Astrocyte of the hippocampus (primary cell): ENCODE measurements at places on chromosomes 4 and X.

- DNase-seq: no peak
Measured at GRCh38 chrX:113522814-113523213, 682.2 kb upstream of the AMOT start.

GRCh38 chr4:126772662-126773061 lies 860.1 kb upstream of the INTU start:
- DNase-seq: peak; percentile 20

DNA sequence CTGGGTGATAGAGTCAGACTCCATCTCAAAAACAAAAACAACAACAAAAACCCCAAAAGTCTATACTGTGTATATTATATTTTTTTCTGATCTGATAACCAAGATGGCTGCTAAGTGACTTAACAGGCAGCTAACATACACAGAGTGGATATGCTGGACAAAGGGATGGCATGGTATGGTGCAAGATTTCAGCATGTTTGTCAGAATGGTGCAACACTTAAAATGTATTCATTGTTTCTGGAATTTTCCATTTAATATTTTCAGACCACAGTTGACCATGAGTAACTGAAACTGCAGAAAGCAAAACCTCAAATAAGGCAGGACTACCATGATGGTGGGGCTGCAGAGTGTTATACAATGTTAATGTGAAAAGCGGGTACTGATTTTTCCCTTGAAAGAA lies 6.1 kb upstream of the BOD1L1 start:
- DNase-seq: no peak

DNA sequence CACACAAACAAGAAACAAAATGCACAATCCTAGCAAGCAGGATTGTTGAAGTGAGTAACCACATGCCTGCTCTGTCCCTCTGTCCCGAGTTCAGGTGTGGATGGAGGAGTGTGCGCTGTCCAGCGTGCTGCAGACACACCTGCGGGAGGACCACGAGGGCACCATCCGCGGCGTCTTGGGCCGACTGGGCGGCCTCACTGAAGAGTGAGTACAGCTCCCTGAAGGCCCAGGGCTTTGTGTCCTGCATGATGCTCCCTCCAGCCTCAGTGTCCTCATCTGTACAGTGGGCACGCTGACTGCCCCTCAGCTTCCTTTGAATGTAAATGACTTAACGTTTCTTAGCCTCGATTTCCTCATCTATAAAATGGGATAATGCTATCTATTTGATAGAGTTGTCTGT lies 82.5 kb downstream of the EVC start:
- no peak for DNase-seq

- peak; percentile 23 for DNase-seq
Measured at GRCh38 chr4:188779581-188779980, 640.3 kb downstream of the TRIML1 start.

- peak; percentile 23 for DNase-seq
Measured at GRCh38 chr4:93394545-93395081, 433.9 kb upstream of the ATOH1 start.

DNA sequence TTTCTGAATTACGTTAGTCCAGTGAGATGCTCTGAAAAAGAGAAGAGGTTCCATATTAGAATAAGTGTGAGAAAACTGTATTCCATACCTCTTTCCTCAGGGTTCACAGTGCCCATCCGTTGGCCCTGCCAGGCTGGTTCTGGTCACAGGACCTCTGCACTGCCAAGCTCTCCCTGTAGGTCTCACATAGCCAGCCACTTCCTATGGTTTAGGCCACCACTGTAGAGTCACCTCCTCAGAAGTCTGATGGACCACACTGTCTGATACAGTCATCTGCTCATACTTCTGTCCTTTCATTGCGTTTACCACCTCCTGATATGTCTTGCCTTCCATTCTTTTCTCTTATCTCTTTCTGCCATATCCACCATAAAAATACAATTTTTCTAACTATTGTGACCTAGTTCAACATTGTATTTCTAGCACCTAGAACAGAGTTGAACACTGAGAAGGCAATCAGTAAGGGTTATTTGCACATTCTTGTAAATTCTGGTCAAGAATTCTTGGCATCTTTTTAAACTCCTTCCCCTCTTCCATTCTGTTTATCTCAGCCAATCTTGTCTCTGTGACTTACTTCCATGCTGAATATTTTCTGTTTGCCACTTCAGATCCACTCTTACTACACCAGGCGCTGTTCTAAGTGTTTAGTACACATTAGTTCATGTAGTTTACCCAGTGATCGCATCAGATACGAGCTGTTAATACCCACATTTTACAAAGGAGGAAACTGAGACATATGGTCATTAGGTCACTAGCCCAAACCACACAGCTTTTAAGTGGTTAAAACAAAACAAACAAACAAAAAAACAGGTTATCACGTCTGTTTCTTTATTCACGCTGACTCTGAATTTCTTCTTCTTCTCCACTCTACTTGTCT lies 125.6 kb downstream of the CBR4 start:
- DNase-seq: no peak

GRCh38 chr4:169485086-169485485 lies 127.3 kb downstream of the NEK1 start:
- no peak for DNase-seq

GRCh38 chr4:158055668-158056067 lies 117.2 kb downstream of the GASK1B start:
- no peak for DNase-seq

DNA sequence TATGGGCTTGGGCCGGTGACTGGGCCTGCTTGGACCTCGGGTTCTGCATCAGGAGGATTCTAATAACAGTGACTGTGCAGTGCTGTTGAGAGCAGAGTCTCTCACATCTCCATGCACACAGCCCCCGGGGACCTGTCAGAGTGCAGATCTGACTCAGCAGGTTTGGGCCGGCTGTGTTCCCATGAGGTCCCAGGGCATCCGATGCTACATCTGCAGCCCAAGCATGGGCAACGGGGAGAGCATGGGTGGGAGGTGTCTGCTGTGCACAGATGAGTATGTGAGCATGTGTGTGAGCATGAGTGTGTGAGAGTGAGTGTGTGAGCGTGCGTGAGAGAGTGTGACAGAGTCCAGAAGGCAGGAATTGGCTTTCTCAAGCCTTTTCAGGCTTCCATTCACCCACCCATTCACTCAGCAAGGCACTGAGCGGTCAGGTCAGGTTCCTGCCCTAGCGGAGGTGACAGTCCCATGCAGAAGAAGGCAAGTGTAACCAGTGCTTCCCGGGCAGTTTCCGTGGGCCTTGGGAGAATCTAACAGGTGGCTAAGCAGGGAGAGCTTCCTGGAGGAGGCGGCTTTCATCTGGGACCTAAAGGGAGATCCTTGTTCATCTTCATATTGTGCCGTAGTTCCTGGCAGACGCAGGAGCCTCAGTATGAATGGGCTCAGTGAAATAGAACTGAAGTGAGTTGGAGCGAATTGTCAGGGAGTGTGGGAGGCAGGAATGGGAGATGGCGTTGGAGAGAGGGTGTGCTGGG lies 62.6 kb downstream of the SORCS2 start:
- DNase-seq: no peak

DNA sequence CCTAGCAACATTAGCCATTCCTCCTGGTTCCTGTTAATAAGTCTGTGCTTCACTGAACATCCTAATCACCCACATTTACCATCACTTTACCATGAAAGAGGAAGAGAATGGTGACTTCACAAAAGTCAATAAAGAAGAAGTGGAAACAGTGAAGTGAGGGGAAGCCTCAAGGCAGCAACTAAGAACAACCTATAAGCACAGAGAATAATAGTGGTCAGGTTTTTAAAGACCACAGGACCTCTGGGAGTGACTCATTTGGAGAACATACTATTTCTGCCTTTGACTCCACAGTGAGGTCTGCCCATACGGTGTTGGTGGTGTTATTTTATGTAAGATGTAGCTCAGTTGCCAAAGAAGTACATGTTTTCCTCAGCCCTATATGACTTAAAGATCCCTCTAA lies 86.0 kb upstream of the TET2 start:
- peak; percentile 64 for DNase-seq

- no peak for DNase-seq
Measured at GRCh38 chr4:8770518-8771257, 101.0 kb downstream of the HMX1 start.

DNA sequence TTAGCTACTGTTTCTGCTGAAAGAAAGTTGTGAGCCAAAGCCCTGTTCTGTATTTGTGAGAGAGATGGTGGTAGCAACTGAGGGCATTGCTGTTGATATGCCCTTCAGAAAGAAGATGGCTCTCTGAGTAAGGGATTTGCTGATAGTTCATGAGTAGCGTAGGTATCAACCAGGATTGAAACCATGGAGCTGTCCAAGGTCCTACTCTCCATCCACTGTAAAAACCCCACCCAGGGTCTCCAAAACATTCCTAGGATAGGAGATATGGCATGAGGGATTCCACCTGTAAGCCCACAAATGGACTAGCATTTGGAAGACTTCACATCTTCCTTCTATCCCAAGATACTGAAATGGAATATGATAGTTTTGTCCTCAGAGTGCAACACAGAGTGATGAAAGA lies 277.1 kb upstream of the PRKX start:
- DNase-seq: peak; percentile 3
